Activated CD4-positive, alpha-beta T cell treated with anti-CD3 and anti-CD28 coated beads for 36 hours (primary cell): ENCODE measurements at places on chromosomes 3 and 15. TPM values are rescaled to one million over a fixed set of nuclear protein-coding genes. Genes with fewer than 3 reads are reported as not detected.

DNA sequence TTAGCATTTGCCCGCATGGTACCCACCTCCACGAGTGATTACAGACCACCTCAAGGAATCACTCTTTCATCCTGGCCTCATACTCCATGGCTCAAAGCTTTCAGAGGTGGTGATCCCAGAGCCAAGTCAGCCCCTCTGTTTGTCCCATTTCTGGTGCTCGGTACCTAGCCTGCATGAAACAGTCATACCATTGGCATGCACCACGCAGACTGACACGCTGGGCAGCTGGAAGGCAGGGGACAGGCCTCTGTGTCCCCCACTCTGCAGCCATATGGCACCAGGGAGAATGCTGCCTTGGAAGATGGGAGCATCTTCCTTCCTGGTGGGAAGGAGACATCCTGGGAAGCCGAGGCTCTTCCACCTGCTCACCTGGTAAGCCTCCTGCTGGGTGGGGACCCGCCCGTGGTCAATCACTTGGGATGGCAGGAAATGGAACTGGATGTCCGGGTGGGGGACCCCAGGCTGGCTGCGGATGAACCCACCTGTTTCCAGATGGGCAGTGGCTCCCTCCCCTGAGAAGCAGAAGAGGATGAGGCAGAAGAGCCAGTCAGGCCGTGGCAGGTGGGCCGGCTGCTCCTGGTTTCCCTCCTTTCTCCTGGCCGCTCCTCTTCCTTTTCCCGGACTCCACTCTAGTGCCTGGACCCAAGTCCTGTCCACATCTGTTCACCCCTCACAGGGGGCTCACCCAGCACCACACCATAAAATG is 26.9 kb downstream of the CHDH start:
- no peak for DNase-seq

GRCh38 chr3:185741586-185741985 is 83.3 kb downstream of the IGF2BP2 start:
- DNase-seq = no peak

CGNL1 gene
- not detected for total RNA-seq

- no peak for DNase-seq
These were observed 167.8 kb downstream of the TAFA4 start for GRCh38 chr3:68764554-68764953.

DNA sequence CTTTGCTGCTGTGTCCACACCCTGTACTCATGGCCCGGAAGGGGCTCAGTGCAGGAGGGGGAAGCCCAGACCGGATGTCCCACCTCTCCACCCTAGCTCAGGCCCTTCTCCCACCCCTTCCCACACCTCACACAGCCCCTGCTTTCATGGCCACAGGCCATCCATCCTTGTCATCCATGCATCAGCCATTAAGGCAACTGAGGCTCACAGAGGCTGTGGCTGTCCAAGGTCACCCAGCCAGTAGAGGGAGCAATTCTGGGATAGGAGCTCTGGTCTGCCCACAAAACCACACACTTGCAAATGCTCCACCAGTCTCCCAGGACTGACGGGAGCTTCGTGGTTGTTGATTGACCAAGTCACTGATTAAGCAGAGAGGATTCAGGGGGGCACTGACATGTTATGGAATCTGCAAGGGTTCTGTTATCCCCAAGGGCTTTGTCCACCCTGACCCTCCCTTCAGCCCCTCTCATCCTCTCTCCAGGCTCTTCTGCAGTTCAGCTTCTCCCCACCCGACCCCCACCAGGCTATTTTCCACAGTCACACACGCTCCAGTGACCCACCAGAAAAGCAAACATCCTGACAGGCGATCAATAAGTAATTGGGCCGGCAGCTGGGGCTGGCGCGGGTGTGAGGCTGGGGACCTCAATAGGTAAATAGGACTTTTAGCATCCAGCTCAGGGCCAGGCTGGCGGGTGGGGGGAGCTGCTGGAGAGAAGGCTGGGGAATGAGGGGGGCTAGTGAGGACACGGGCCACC is 15.1 kb downstream of the LINGO1 start:
- DNase-seq = peak; percentile 30

GRCh38 chr15:50066202-50066601 is 52.8 kb downstream of the ATP8B4 start:
- DNase-seq = peak; percentile 55

DNA sequence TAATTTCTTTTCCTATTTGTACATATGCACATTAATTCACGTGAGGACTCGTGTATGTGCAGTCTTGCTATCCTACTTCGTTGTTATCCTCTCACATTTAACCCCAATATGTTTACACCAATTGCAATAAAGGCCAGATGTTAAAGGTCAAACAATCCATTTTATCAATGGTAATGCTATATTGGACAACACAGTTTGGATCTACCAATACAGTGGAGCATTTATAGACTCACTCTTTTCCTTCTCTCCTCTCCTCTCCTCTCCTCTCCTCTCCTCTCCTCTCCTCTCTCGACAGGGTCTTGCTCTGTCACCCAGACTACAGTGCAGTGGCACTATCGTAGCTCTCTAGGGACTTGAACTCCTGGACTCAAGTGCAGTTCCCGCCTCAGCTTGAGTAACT is 324.0 kb downstream of the PTPRG start:
- DNase-seq = no peak

TMCO5A gene
- not detected for total RNA-seq

- no peak for DNase-seq
These were observed 100.2 kb downstream of the VPS8 start for GRCh38 chr3:184912163-184912562.

DNA sequence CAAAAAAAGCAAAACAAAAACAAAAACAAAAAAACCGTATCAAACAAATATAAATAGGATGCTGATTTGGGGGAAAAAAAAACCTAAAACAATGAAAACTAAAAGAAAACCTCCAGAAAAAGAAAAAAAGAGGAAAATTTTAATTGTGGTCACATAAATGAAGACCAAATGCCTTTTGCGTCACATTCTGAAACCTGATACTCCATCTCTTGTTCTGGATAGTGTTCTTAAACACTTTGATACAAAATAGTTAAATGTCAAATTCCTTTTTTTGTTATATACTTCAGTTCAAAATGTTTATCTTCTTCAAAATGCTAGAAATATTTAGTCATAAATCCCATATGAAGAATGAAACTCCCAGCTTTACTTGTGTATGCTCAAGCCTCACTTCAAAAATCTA is 31.0 kb downstream of the COPS2 start:
- DNase-seq = no peak

DNA sequence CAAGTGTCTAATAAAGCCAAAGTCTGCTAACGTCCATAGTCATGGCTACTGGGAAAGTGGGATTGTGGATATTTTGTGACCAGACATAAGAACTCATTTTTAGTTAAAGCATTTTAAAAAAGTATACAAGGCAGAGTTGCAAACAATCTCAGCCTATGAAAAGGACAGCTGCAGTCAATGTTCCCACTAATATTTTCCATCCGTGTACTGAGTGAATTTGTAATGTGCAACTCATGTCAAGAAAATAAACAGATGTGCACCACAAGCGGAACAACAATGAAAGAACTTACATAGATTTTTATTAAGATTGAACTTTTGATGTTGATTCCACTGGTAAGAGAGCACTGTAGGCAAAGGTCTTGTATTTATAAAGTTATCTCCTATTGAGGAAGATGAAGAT is 231.3 kb upstream of the SEMA6D start:
- DNase-seq = no peak

DNA sequence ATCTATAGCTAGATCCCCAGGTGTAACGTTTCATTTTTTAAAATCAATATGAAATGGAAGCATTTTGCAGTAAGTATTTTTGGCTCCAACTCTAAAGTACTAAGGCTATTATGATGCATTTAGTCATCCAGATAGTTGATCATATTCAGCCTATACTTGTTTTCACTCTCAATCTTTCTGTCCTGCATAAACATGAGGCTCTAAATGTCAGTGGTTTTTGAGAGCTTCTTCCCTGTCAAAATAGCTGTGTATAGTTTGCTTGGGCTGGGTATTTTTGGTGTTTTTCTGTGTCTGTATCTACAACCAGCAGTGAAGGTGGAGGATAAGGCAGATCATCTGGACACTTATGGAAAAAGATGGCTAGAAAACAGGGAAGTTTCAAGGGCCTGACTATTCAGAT is 128.0 kb downstream of the LRRN1 start:
- DNase-seq = no peak

GRCh38 chr3:134066651-134067530 is 37.2 kb upstream of the SLCO2A1 start:
- DNase-seq = no peak

DNA sequence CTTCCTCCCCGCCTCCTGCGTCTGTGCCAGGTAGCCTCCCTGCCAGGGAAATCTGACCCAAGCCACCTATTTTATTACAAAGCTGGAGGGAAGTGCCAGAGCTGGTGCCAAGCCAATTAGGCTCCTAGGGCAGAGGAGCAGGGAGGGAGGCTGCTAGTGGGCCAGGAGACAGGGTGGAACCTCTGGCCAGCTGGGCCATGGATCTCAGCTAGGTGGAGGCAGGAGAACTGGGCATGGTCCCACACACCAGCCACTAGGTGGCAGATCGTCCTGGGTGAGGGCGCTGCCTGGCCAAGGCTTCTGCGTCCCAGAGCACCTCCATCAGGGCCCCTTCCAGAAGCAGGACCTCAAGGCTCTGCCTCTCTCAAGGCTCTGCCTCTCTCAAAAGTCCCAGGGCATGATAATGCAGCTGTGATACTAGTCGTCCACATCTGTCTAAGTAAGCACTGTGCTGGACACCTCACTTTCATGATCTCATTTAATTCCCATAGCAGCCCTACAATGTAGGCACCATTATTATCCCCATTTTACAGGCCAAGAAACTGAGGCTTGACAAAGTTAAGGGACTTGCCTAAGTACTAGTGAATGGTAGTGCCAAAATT is 4.5 kb upstream of the RFT1 start:
- peak; percentile 83 for DNase-seq

P2RY14 gene
- total RNA-seq = 0.25 TPM

DNA sequence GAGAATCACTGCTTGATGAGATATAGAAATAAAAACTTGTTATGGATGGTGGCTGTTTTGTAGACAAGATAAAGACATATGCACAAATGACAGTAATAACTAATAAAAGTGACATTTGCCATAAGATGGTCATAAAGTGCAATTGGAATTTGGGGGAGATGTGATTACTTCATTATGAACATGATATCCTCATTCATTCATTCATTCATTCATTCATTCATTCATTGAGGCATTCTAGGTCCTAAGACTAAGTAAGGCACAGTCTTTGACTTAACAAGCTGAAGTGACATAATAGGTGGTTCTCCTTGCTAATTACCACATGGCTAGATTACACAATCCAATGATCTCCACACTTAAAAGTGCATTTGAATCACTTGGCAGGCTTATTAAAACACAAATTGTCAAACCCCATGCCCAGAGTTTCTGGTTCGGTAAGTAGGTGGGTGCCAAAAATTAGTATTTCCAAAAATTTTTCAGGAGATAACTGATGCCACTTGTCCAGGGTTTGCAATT is 18.9 kb downstream of the RAP2B start:
- DNase-seq = no peak

GOLGA8T gene
- total RNA-seq = not detected

GRCh38 chr15:45921376-45921775 is 286.5 kb downstream of the SQOR start:
- no peak for DNase-seq

TCAIM gene
- total RNA-seq = 14.8 TPM

CHP1 gene
- total RNA-seq = 34.5 TPM

EPB42 gene
- total RNA-seq = not detected

GRCh38 chr15:92667970-92668485 is 12.5 kb upstream of the FAM174B start:
- no peak for DNase-seq

GRCh38 chr15:60507596-60508424 is 28.9 kb upstream of the ICE2 start:
- DNase-seq = peak; percentile 62

SLC9C1 gene
- total RNA-seq = not detected

DNA sequence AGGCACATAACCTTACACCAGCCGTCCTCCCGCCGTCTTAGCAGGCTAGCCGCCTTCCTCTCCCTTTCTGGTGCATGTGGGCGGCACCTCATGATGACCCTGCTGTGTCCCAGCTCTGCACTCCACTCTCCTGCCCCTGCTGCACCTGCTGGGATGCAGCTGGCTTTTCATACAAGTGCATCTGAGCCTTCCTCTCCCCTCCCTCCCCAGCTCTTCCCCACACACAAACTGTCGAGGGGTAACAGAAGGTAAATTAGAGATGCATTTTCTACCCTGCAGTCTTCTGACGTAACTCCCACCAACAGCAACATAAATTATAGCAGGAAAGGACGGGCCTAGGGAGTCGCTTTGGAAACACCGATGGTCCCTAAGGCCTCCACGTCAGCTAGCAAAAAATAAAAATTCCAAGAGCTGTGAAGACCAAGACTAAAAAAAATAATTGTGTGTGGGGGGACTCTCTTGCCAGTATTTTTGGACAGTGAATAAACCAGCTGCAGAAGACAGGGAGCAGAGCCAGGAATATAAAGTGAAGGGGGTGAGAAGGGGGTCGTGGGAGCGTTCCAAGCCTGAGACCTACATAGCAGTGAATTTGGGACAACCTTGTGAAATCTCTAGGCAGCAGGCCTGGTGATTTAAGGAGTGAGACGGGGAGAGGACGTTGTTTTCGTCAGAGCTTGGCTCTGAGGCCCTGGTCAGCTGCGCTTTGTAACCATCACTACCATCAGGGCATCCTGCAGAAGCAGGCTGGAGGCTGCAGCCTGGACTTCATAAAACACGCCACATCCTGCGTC is 216.2 kb downstream of the ADAMTS17 start:
- no peak for DNase-seq

DNA sequence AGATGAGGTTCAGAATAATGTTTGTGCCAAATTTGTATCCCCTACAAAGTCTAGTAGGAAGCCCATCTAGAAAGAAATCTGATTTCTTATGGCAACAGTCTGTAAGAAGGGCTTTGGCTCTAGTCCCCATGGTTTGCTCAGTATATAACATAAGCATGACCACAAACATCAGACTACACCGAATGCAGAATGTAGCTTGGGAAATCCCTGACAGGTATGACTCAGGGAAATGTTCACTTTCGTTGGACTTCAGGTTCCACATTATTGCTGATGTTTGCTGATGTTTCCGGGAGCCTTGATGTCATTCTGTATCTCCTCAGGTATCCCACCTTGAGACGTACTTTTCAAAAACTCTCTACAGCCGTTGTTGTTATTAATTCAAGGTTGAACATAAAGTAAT is 304.4 kb upstream of the TGFBR2 start:
- DNase-seq = no peak

- peak; percentile 84 for DNase-seq
These were observed 144.8 kb upstream of the BHLHE40 start for GRCh38 chr3:4834403-4834866.
